ENCODE measurements at places on chromosomes 2 and 18. TPM values are rescaled to one million over a fixed set of nuclear protein-coding genes. Genes with fewer than 3 reads are reported as not detected.

TUBA3E gene
- not detected for total RNA-seq

HOXD9 gene
- 2.3 TPM for total RNA-seq

DNA sequence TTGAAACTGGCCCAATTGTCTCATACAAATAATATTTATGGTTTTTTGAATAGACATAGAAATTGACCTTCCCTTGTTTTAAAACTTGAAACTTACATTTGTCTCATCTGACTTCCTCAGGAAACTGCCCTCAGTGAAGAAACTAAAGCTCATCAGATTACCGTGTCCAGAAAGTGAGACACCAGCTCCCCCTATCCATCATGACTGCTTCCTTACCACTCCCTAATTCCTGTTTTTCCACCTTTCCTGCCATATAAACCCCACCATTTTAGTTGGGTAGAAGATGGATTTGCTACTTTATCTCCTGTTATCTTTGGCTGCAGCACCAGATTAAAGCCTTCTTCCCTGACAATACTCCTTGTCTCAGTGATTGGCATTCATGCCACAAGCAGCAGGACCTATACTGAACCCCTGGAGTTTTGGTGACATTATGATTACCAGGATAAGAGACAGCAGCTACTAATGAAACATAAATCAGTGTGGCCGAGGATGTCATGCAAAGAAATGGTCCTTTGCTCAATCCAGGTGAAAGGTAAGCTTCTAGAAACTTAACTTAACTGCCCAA, 1627.6 kb upstream of the ZEB2 start:
- H3K36me3 ChIP-seq, result no peaks in the 10 kb centered on the region
- DNase-seq, result no peak
- H3K4me1 ChIP-seq, result no peaks in the 10 kb centered on the region
- no peaks in the 10 kb centered on the region for H3K27me3 ChIP-seq

- no peaks in the 10 kb centered on the region for H3K4me1 ChIP-seq
- H3K36me3 ChIP-seq, result no peaks in the 10 kb centered on the region
- no peak overlapping the region for H3K4me3 ChIP-seq
- H3K27me3 ChIP-seq, result no peaks in the 10 kb centered on the region
- no peak for DNase-seq
Observed at GRCh38 chr18:75854174-75854573, 426.7 kb upstream of the SMIM21 start.

DNA sequence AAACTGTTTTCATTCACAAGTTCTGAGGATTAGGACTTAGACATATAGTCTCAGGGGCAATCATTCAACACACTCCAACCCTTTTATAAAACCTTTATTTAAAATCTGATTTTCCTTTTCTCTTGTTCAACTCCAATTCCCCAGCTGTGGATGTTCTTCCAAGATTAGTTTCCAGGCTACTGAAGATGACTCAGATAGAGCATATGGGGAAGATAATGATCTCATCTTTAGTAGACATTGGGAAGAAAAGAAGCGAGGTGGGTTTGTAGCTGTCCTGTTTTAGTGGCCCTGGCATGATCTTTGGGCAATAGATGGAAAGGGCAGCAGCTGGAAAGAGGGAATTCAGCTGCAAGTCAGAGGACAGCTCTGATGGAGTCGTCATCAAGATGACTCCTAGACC, 247.7 kb upstream of the CCDC68 start:
- H3K4me3 ChIP-seq, result no peak overlapping the region
- no peaks in the 10 kb centered on the region for H3K4me1 ChIP-seq
- no peaks in the 10 kb centered on the region for H3K36me3 ChIP-seq
- DNase-seq, result no peak
- H3K27ac ChIP-seq, result no peak overlapping the region

DNA sequence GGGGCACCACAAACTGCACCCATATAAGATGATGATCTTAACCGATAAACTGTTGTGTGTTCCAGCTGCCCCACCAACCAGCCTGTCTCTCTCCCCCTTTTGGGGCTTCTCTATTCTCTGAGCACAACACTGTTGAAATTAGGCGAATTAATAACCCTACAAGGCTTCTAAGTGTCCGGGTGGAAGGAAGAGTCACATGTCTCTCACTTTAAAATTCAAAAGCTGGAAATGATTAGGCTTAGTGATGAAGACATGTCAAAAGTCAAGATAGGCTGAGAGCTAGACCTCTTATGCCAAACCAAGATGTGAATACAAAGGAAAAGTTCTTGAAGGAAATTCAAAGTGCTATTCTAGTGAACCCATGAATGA, 782.1 kb downstream of the MBD2 start:
- no peak for DNase-seq
- H3K27ac ChIP-seq, result no peak overlapping the region
- no peaks in the 10 kb centered on the region for H3K27me3 ChIP-seq
- H3K36me3 ChIP-seq, result no peaks in the 10 kb centered on the region

DNA sequence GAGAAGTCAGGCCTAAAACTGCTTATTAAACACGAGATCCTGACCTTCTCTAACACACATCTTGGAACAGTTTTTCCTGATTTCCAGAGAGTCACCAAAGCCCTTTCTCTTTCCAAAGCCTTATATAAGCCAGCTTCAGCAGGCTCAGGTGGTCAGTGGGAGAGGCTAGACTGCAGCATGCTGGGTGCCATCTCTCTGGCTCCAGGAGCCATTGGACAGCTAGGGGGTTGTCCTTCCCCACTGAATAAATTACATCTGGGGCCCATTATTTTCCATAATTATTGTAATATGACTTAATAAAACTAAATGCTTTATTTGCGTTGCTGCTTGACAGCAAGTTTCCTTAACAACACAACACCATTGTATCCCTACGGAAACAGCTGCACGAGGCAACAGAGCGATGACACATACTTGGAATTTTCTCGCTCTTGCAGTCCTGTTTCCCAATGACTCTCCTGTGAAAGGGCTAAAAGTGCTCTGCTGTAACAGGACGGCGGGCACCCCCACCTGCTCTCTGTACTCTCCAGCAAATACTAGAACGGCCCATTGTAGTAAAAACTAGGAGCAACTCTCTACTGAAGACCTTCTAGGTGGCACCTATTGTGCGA, 160.6 kb downstream of the RNF144A start:
- H3K4me3 ChIP-seq, result no peak overlapping the region
- no peaks in the 10 kb centered on the region for H3K27me3 ChIP-seq
- no peaks in the 10 kb centered on the region for H3K4me1 ChIP-seq
- H3K27ac ChIP-seq, result no peak overlapping the region
- H3K36me3 ChIP-seq, result no peaks in the 10 kb centered on the region
- no peak for DNase-seq
